Activated T-cell treated with anti-CD3 and anti-CD28 coated beads, Interleukin-2, amount 50 U/mL, for 1 hour (primary cell): ENCODE measurements at places on chromosomes 7 and 10.

- DNase-seq, result no peak
Observed at GRCh38 chr7:84495128-84495527, 300.5 kb upstream of the SEMA3A start.

DNA sequence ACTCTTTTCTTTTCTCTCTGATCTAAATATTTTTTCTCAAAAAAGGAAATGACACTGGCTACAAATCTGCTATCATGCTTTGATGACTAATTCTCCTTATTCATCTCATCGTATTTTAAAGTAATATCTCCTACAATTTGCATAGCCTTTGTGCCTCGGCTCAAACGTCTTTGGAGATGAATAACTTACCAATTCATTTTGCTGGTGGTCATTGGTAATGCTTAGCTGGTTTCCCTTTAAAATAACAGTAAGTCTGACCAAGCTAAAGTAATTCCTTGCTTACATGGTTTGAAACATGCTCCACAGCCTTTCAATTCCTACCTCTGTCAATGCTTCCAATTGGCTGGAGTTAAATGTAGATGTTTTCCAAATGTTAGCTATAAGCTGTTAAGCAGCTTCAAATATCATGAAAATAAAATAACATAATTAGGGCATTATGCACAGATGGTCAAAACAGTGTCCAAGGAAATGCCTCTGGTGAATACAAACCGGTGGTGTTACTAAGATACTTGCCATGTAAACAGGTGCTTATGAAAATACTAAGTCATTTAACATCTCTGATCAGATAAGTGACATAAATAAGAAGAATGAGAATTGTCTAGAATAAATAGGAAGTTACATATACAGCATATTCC lies 435.0 kb downstream of the POM121L12 start:
- no peak for DNase-seq

GRCh38 chr7:129845178-129845971 lies 107.4 kb downstream of the UBE2H start:
- DNase-seq, result no peak

- DNase-seq, result no peak
Observed at GRCh38 chr10:29199339-29199738, 89.5 kb upstream of the LYZL1 start.

DNA sequence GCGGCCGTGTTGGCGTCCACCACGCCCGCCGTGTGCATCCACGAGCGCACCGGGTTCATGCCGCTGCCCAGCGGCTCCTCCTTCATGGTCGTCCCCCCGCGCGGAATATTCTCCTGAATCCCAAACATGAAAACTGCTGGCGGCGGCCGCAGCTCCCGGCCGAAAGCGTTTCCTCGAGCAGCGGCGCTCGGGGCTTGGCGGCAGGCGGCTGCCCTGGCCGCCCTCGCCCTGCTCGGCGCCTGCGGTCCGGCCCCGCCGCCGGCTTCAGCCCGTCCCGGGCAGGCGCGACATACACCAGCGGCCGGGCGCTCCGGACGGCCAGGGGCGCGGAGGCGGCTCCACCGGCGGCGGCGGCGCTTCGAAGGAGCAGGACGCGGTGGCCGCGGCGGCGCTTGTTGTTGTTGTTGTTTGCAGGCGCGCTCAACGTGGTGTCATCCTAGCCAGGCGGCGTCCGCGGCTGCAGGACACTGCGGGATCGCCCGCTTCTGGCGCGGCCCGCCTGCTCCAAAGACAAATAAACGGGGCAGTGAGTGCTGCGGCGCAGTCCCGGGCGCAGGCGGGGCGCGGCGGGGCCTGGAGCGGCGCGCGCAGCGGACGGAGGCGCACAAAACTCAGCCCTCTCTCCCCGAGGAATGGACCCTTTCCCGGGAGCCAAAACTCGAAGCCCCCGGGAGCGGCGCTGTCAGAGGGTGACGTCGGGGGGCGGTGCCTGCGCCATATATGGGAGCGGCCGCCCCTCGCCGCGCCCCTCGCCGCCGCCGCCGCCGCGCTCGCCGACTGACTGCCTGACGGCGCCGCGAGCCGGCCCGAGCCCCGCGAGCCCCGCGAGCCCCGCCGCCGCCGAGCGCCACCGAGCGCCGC lies at the start of gene EBF3:
Gene EBF3, minus strand, starts transcription at position 634 of the 861 bp plus-strand sequence. Its CDS starts 506 bp downstream, at position 128.
- DNase-seq, result peak; percentile 59

GRCh38 chr10:114034923-114035645 lies 8.6 kb upstream of the ADRB1 start:
- no peak for DNase-seq

- DNase-seq, result no peak
Observed at GRCh38 chr10:74177140-74177677, 26.2 kb downstream of the ADK start.

- no peak for DNase-seq
Observed at GRCh38 chr10:94240901-94241300, 121.8 kb downstream of the NOC3L start.

DNA sequence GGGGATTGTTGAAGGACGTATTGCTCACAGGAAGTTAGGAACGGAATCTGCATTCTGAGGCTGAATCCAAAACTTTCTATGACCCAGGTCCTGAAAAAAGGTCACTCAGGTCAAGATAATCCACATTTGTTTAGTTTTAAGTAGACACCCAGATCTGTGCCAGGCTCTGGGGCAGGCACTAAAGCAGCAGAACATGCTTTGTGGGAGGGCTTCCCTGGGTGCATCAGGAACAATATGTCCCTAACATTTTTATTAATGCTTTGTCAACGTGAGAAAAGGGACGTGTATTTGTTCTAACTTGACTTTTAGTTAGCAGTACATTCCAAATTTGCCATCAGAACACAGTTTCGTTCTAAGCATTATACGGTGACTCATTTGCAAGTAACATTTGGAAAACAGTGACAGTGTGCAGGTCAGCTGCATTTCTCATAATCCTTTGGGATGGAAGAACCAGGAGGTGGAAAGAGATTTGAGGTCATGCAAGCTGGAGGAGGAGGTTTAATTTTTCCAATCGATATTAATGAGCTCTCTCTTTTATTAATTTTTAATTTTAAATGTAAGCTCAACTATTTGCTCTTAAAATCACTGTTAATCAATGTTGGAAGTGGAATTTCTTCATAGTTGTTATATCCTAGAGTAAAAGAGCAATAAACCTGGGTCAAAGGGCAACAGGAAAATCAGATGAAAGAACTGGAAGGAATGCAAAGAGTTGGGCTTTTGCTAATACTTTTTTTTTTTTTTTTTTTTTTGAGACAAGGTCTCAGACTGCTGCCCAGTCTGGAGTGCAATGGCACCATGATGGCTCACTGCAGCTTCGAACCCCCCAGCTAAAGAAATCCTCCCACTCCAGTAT lies 35.0 kb downstream of the TAS2R41 start:
- no peak for DNase-seq

DNA sequence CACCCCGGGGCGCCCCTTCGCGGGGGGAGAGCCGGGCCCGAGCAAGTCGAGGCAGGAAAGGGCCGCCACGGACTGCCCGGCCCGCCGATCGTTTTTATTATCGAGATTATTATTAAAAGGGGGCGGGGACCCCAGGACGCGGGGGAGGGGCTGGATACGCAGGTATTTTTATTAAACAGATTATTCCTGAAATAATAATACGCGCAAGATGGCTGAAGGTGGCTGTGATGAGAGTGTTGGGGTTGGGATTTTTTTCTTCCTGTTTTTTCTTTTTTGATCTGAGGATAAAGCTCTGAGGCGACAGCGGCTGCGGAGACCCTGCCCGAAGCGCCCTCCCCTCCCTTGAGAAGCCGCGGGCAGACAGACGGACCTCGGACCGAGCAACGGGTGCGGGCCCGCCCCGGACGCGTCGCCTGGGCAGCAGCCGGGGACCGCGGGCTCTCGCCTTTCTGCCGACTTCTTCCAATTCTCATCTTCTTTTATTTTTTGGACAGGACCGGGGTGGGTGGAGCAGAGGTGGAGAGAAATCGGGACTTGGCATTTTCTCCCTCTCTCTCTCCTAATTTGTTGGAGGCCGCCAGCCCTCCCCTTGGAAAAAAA lies 1.4 kb upstream of the TRIM8 start:
- DNase-seq, result no peak
